Foreskin melanocyte (primary cell): ENCODE measurements at places on chromosomes 13 and 19.

GRCh38 chr19:31554360-31554759 is 205.1 kb upstream of the TSHZ3 start:
- no peak for DNase-seq

GRCh38 chr13:57787058-57787791 is 155.7 kb downstream of the PCDH17 start:
- no peak for DNase-seq

GRCh38 chr13:97921176-97921816 is 32.2 kb upstream of the IPO5 start:
- no peak for DNase-seq

- peak; percentile 14 for DNase-seq
These were observed 727.9 kb upstream of the PRR20A start for GRCh38 chr13:56412856-56413255.

- no peak for DNase-seq
These were observed 29.1 kb downstream of the EPS15L1 start for GRCh38 chr19:16442386-16443276.

- no peak for DNase-seq
These were observed 22.5 kb downstream of the LIG1 start for GRCh38 chr19:48147597-48148175.

DNA sequence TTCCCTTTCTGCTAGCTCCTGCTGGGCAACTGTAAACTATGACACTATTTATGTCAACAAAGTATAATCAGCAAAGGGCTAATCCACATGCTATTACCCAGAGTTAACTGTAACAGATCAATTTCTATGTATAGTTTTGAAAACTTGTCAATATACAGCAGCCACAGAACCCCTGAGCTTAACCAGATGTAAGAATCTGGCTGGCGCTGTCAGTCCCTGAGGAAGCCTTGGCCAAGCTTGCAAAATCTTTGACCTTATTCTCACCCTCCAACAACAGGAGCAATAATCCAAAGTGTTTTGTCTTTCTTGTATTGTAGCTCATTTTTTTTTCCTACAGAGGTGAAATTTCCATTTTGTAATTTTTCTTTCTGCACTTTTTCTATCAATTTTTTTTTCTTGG is 1230.1 kb upstream of the SLC10A2 start:
- DNase-seq: no peak

DNA sequence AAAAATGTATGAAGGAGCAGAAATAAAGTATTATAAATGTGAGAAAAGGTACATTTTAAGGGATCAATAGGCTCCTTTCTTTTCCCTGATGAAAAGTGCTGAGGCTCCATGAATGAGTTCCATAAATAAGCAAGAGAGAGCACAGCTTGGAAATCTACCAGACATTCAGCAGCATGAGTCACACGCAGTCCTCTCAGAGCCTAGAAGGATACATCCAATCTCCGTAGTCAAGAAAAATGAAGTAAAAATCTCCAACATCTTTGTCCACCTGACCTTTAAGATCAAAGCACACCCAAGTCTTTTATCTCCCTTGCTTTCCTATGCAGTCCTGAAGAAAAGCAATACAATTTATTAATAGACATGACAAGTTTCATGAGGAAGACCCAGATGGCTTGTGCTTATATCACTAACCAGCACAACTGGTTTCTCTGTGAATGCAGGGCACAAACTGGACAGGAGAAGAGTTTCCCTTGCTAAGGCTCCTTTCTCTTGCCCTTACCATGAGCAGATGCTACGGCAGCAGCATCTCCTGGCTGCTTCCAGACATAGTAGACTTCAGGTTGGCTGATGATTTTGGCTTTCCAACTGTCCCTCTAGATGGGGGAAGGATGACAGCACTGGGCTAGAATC is 730.8 kb downstream of the EFNB2 start:
- peak; percentile 52 for DNase-seq

- DNase-seq: no peak
These were observed at the start of gene OSCAR for GRCh38 chr19:54100561-54100960. Gene OSCAR, minus strand, starts transcription at chr19:54100803. Its CDS starts 11 bp downstream, at chr19:54100792.

GRCh38 chr19:45805719-45806118 is 9.4 kb downstream of the RSPH6A start:
- no peak for DNase-seq

DNA sequence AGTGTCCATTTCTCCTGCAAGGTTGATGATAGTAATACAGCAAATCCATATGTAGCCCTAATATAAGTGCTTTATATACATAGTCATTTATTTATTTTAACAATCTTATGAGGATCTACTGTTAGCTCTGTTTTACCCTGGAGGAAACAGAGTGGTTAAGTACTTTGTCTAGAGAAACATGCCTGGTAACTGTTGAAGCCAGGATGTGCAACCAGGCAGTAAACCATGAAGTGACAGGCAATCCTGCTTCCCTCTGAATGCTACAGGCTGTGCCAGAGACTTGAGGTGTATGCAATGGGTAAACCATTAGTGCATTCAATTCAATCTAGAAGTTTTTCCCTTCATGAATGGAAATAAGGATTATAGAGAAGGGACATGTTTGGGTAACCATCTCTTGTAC is 911.0 kb downstream of the PCDH17 start:
- DNase-seq: no peak

DNA sequence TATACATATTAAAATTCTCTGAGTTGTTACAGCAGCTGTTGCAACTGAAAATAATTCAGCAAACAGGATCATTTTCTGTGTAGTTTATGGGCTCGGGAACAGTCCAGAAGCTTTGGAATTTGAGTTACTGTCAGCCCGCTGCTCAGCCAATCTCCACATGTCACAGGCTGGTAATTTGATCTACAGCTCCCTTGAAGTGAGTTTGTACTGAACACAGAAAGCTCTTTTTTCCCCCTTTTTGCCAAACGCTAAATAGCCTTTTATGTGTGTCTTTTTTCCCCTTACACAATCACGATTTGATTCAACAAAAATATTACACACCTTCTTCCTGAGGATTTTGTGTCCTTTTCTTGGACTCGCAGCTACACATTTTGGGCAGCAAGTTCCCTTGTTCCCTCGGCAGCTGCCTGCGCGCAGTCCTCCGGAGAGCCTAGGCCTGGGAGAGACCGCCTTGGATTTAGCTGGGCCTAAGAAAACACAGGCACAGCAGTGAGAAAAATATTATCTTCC is 371.4 kb downstream of the KCNRG start:
- DNase-seq: no peak
